ENCODE measurements at places on chromosomes 12 and 14.

GRCh38 chr12:2250797-2251196 lies 198.0 kb downstream of the CACNA1C start:
- DNase-seq, result no peak

DNA sequence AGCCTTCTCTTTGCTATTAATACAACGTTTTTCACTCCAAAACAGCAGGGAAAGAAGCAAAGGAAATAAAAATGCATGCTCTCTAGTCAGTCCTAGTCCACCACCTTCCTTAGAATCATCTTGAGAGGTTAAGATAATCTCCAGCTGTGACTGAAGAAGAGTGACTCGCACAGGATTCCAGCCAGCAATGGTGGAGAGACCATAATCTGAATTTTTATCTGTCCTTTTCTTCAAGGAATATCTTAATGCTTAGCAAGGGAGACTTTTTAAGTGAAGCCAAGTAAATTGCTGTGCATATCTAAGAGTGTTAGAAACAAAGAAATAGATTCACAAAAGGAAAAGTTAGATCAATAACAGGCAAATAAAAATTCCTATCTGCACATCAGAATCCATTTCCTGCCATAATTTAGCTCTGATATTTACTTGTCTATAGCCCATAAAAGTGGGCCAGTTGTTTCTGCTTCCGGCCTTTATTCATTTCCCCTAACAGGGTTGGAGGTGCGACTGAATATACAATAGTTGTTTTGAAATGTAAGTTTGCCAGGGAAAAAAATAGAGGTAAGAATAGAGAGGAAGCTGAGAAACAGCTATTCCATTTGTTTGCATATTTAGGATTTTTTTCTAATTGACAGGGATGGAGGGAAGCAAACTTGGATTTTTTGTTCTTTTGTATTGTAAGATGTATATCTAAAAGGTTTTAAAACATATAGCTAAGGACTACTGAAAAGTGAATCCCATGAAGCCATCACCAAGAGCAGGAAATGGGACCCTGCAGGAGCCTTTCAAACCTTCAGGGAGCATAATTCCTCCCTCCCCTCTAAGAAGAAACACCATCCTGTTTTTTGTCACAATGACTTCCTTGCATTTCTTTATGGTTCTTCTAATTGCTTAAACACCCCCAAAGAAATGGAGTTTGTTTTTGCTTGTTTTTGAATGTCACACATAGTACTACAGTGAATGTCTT lies 154.0 kb downstream of the ITPR2 start:
- no peak for DNase-seq

GRCh38 chr14:61577506-61577931 lies 117.8 kb upstream of the HIF1A start:
- DNase-seq, result no peak

DNA sequence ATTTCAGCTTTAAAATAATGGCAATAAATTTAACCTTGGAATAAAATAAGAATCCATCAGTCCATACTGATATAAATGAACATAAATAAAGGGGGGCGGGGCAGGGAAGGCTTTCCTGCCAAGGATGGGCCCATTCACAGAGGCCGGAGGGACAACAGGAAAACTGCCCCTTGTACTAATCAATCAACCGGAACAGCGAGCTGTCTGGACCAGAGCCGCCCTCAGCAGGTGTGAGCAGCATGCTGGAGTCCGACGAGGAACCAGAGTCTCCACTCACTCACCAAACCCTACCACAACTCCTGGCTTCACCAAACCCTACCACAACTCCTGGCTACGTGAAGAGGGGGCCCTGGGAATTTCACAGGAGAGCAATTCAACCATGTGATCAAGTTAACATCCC lies 51.3 kb downstream of the RIMBP2 start:
- no peak for DNase-seq

DNA sequence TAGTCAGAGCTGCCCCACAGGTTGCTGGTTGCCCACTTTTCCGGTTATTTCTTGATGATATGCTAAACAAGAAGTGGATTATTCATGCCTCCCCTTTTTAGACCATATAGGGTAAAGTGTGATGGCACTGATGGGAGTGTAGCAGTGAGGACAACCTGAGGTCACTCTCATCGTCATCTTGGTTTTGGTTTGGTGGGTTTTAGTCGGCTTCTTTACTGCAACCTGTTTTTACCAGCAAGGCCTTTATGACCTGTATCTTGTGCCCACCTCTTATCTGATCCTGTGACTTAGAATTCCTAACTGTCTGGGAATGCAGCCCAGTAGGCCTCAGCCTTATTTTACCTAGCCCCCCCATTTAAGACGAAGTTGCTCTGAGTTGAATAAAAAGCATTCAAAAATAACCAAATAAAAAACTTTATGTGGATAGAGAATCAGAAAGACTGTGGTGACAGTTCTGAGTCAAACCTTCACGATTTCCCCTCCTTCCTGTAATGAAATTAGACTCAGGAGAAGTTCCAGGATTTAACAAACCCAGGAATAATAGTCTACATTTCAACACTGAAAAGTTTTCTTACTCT lies 144.2 kb downstream of the PAWR start:
- DNase-seq, result no peak

DNA sequence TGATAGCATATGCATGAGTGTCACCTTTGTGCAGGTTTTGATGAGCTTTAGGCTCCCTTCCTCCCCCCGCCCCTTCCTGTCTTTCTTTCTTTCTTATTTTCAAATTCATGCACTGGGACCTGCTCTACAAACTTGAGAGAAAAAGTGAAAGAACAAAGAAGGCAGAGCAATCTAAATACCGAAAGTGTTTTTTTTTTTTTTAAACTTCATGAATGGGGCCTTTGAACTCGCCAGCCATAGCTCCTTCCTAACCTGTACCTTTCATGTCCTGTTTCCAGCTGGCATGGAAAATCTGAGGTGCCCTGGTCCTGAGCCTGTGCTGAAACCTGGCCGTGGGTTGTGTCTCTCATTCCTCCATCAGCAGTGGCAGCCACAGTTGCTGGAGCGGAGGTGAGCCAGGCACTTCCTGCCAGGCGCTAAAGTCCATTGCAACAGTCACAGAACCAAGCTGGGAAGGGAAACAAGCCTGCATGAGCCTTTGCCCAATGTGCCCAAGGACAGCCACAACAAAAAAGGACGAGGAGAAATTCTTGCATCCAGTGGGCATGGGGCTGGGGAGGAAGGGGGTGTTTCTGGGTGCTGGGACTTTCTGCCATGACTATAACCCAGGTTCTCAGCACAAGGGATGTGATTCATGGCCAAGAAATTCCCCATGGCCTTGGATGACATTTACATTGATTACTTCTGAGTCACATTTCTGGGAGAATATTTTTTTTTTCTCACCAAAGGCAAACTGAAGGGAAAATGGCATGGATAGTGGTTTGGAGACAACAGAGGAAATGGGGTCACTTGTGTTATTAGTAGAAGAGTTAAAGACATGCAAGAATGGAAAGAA lies 102.7 kb downstream of the TMEM30B start:
- DNase-seq, result no peak
